ENCODE measurements at places on chromosomes 1 and 21. TPM values are rescaled to one million over a fixed set of nuclear protein-coding genes. Genes with fewer than 3 reads are reported as not detected.
A peak's percentile ranks its signal among the peaks of the same experiment; 100 is the strongest.

DNA sequence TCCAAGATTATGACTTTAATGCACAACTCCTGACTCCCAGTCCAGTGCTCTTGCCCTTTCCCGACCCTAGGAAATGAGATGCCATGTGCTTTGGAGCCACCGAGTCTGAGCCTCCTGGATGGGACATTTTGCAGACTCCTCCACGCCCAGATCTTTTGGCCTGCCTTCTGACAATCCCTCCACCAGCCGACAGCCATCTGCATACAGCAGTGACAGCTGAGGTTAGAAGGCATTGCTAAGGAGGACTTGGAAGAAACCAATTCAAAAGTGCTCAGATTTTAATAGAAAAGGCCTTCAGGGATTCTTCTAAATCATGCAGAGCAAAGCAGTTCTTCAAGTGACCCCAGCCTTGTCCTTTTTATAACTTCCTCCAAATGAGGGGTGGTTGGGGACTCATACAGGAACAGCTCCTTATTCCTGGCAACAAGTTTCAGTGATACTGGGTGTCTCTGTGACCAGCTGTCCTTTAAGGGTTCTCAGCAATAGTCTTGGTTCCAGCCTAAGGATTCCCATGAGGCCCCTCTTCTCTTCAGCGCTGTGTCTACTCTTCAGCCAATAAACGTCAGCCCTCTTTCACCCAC lies 369.3 kb downstream of the PBX1 start:
- no peaks in the 10 kb centered on the region for H3K27me3 ChIP-seq
- no peak overlapping the region for H3K4me3 ChIP-seq
- no peaks in the 10 kb centered on the region for H3K36me3 ChIP-seq
- H3K27ac ChIP-seq = no peak overlapping the region
- DNase-seq = no peak

DNA sequence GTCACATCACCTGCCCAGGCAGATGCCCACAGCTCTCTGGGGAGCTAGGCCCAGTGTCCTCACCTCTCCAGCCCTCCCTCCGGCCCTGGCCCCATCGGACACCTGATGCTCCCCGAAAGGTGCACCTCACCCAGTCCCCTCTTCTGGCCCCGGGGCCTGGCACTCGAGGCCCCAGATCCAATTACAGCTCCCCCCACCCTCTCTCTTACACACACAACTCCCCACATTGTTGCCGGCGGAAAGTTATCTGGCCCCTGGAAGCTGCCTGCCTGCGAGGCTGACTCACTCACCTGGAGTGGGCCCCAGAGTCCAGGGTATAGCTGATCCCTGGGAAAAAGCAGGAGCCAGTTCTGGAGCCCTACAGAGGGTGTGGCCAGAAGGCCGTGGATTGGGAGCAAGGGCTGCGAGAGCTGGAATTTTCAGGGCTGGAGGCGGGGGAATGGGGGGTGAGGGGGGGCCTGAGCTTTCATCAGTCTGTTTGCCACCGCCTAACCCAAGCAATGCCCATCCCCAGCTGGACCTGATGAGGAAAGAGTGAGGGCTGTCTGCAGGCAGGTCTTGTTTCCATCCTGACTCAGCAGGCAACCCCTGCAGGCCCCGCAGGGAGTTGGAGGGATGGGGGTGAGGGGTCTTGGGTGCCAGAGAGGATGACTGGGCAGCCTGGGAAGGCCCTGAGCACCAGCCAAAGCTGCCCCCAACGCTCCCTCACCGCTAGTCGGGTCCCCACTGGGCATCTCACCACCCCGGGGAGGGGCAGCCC lies 948 bp downstream of the FBXO2 start:
- peaks cover 3% of the 10 kb centered on the region for H3K27me3 ChIP-seq
- peaks cover 7% of the 10 kb centered on the region for H3K36me3 ChIP-seq
- peaks cover 33% of the 10 kb centered on the region for H3K4me1 ChIP-seq
- H3K4me3 ChIP-seq = peak overlapping the region; percentile 27

GRCh38 chr1:83596331-83596730 lies 402.6 kb downstream of the TTLL7 start:
- no peak overlapping the region for H3K27ac ChIP-seq
- no peak for DNase-seq
- H3K36me3 ChIP-seq = no peaks in the 10 kb centered on the region
- no peaks in the 10 kb centered on the region for H3K27me3 ChIP-seq
- no peaks in the 10 kb centered on the region for H3K4me1 ChIP-seq

GRCh38 chr21:42307106-42307505 lies 8.1 kb downstream of the TFF3 start:
- DNase-seq = no peak
- H3K27me3 ChIP-seq = peaks cover 26% of the 10 kb centered on the region
- H3K4me3 ChIP-seq = no peak overlapping the region
- H3K4me1 ChIP-seq = peaks cover 12% of the 10 kb centered on the region

The OLFML2B gene
- total RNA-seq = not detected

The S100A11 gene
- 330 TPM for total RNA-seq

The NMNAT1 gene
- total RNA-seq = 10.0 TPM

The TNFRSF14 gene
- 111 TPM for total RNA-seq
